CD4-positive, alpha-beta T cell treated with Interleukin-15 for 4 hours (primary cell): ENCODE measurements at places on chromosomes 2 and 18.

DNA sequence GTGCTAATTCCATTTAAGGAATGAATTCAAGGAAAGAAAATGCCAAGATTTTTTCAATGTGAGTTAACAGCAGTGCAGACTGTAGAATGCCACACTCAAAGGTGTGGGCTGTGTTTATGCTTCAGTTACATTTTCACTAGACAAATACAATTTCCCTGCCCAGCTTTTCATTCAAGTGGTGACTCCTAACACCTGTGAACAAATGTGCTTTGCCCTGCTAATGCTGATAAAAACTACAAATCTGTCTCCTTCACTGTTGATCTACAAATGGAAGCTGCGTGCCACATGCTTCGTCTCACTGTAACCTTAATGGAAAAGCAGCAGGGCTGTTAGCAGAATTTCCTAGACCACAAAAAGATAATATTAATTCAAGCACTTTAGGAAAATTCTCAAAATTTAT is 19.8 kb upstream of the TCF4 start:
- DNase-seq, result no peak

GRCh38 chr18:30578707-30579106 is 463.8 kb downstream of the DSC3 start:
- no peak for DNase-seq

GRCh38 chr2:48792030-48792429 is 36.5 kb upstream of the LHCGR start:
- no peak for DNase-seq

DNA sequence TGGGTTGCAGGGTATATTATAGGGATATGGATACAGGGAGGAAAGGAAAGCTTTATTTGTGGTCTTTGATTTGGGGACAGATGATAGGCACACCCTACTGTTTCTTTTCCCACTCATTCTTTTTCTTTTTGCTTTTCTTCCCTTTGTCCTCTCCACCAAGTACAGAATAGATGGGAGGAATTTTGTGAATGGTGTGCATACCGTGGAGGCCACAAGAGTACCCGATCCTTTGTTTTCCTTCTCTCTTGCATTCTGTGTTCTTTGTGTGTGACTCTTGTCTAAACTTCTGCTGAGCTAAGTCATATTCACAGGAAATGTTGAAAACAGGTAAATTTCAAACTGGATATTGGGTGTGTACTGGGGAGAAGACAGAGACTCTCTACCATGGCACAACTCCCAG is 321.4 kb upstream of the SLC8A1 start:
- DNase-seq, result no peak

- DNase-seq, result peak; percentile 7
Measured at GRCh38 chr2:55581435-55581834, 36.0 kb downstream of the PPP4R3B start.

GRCh38 chr2:32061973-32062861 is 1.1 kb upstream of the SPAST start:
- no peak for DNase-seq

- no peak for DNase-seq
Measured at GRCh38 chr2:175457895-175458448, 276.5 kb upstream of the ATP5MC3 start.

DNA sequence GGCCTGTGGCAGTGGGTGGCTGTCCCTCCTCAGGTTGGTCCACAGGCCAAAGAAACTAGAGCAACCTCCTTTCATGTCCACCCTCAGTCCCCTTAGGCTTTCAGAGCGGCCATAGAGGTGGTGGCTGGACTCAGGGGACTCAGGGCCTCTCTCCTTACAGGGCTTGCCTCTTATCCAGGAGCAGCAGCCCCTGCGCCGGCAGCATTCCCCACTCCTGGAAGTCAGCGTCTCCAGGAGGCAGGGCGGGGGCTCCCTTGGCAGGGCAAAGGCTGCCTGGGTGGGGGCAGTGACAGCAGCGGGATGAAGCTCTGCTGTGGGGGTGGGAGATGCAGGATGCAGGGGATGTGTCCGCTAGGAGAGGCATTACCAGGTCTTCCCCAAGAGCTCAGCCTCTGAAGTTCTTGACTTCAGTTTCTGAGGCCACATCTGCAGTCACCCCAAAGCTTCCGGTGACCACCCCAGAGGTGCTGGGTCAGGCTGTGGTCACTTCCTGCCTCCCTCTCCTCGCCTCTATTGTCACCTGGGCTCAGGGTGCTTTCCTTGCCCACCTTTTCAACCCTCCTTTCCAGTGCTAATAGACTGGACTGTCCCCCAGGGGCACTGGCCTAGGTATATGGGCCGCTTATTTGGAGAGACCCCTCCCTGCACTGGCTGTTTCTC is 8.6 kb upstream of the GPR55 start:
- no peak for DNase-seq

DNA sequence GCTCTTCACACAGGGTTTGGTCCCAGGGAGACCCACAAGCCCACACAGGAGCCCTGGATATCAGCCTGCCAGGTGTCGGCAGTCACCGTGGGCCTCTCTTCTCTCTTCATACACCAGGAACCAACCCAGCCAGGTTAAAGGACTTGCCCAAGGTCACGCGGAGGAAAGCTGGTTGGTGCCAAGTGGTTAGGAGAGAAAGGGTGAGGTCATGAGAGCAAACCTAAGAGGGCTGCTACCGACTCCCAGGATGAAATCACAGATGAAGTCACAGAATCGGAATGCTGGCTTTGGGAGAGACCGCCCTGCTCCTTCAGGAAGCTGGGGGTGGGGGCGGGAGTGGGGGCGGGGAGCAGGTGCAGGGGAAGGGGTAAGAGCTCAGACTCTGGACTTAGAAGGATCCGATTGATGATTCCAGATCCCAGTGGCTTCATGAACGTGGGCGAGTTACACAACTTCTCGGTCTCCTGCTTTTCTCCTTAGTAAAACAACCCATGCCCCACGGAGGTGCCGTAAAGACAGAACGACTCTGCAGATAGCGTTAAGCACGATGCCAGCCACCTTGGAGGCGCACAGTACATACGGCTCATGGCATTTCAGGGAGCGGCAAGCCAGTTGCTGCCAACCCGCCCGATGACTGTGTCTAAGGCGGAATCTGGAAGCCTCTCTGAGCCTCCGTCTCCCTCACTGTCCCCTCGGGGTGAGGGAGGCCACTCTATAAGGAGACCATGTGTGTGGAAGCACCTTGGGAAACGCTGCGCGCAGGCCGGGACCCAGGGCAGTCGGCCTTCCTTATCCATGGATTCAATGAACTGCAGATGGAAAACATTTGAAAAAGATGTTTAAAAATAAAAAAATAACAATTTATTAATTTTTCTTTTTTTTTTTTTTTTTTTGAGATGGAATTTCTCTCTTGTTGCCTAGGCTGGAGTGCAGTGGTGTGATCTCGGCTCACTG is 23.0 kb upstream of the TAF1B start:
- DNase-seq, result no peak

- DNase-seq, result no peak
Measured at GRCh38 chr2:232857158-232857563, 12.9 kb upstream of the SNORC start.

GRCh38 chr2:41791523-41791922 is 256.3 kb upstream of the PKDCC start:
- DNase-seq, result no peak

DNA sequence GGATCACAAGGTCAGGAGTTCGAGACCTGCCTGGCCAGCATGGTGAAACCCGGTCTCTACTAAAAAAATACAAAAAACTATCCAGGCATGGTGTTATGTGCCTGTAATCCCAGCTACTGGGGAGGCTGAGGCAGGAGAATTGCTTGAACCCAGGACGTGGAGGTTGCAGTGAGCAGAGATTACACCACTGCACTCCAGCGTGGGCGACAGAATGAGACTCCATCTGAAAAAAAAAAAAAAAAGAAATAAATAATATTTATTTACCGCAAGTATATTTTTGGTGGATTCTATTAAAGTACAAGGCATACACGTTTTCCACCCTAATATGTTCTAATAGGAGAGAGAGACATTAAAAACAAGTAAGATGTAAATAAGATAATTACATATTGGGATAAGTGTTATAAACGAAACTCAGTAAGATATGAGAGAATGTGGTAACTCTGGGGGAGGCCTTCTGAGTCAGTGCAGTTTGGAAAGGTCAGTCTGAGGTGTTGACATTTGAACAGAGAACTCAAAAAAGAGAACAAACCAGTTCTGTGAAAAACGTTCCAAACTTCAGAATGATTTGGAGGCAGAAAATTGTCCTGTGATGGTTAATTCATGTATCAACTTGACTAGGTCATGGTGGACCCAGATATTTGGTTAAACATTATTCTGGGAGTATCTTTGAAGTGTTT is 8.8 kb upstream of the POLI start:
- DNase-seq, result no peak

DNA sequence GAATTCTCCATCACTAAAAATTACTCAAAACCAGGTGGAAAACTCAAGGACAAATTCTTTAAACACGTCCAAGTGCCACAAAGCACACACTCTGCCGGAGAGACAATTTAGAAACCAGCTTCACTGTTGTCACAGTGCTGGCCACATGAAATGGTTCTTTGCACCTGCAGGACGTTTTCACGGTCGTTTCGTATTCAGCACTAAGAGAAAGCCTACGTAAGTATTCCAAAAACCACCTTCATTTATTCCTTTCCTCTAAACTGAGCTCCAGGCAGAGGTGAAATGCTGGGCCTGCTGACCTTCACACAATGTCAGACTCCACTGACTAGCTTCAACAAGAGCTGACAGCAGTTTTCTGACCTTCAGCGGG is 680 bp downstream of the ATP5F1A start:
- DNase-seq, result no peak

DNA sequence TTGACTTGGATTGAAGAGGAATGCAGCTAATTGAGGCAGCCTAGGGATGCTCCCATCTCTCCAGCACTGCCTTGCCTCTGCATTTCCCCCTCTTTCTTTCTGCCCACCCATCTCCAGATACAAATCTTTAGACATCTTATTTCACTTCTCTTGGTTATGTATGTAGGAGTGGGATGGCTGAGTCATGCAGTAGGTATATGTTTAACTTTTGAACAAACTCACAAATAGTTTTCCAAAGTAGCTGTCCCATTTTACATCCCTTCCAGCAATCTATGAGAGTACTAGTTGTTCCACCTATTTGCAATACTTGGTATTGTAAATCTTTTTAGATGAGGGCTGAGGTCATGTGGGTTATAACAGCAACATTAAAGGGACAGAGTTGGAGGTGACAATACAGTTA is 329.9 kb downstream of the DYSF start:
- DNase-seq, result no peak

DNA sequence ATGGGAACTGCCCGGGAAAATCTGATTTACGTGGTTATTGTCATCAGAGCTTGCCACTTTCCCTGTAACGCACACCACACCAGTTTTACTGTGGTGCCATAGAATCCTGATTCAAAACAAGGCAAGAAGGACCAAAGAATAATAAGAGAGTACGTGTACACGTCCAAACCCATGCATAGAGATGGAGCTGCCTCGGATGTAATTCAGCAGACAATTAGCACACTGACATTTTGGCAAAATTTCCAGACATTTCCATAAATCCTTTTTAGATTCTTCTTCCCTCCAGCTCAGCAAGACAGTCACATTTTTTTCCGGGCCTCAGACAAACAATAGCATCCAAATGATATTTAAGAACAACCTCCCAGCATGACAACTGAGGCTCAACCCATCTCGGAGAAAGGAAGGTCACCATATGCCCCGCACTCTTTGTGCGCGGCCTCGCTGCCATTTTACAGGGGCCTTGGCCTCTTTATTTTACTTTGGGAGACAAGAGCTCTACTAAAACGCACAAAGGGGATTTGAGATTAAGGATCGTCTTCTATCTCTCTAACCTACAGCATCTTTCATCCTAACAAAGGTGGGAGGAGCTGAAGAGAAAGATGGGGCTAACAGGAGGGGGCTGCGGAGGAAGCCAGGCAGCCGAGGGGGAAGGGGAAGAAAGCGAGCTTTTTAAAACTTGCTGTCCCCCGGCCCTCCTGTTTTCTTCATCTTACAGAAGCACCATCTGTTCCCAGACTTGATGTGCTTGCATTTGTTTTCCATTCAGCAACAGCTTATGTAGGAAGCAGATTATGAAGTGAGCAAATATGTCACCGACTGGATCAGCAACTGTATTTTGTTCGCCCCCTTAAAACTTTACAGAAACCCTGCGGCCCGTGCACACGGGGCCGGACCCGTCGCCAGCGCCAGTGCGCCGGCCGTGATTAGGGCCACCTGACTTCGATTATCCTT is 61.0 kb downstream of the CDCA7 start:
- no peak for DNase-seq

DNA sequence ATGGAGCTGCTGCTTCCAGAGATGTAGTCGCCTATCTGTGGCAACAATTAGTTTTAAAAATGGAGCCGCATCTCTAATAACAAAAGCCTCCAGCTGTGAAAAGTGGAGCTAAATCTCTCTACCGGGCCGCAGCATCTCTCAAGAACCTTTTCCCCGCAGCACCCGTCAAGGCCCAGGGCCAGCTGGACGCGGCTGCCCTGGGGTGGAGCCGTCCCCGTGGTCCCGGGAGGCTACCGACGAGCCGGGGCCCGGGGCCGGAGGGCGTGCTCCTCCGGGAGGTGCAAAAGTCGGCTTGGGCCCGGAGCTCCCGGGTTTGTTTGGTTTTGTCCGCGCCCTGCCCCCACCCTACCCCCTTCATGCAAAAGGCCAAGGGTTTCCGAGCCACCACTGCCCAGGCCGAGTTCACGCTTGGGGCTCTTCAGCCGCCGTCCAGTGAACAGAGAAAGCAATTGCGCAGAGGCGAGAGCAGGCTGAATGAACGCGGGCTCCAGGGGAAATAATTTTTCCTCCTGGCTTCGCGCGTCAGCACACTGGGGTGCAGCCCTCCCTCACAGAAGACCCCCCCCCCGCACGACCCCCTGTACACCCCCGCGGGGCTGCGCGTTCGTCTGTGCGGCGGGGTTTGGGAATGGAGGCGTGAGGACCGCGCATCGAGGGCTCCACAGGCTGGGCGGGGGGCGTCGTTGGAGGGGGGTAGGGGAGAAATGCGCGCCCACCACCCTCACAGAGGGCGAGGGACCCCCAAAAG is 557 bp upstream of the GREB1L start:
- no peak for DNase-seq

GRCh38 chr2:169336695-169337094 is 25.6 kb downstream of the LRP2 start:
- DNase-seq, result no peak

GRCh38 chr18:34120294-34120693 is 104.4 kb downstream of the NOL4 start:
- DNase-seq, result no peak
